ENCODE measurements at places on chromosomes 11 and 22.
A peak's percentile ranks its signal among the peaks of the same experiment; 100 is the strongest.

DNA sequence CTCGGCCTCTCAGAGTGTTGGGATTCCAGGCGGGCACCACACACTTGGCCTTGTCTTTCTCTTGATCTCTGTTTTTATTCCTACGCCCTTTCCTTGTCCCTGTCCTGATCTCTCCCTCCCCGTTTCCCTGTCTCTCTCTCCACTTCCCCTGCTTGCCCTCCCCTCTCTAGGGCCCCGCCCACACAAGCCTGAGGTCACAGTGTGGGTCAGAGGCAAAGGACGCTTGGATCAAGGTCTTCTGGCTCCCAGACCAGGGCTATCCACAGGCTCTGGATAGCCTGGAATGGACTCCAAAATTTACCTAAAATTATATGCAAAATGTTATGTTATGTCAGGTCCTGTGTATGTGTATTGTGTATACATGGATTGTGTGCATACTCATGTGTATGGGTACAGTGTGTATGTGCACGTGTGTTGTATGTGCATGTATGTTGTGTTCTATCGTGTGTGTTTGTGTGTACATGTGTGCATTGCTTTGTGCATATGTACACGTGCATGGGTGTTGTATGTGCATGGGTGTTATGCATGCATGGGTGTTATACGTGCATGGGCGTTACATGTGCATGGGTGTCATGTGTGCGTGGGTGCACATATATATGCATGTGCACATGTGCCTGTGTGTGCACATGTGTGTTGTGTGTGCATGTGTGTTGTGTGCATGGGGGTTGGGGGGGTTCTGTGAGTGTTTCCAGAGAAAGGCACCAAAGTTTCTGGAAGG lies 38.3 kb downstream of the TP53I11 start:
- no peak for DNase-seq

GRCh38 chr11:14384338-14384737 lies 25.4 kb upstream of the RRAS2 start:
- no peak for DNase-seq

- no peak for DNase-seq
Measured at GRCh38 chr22:50676661-50677492, 4.3 kb downstream of the SHANK3 start.

DNA sequence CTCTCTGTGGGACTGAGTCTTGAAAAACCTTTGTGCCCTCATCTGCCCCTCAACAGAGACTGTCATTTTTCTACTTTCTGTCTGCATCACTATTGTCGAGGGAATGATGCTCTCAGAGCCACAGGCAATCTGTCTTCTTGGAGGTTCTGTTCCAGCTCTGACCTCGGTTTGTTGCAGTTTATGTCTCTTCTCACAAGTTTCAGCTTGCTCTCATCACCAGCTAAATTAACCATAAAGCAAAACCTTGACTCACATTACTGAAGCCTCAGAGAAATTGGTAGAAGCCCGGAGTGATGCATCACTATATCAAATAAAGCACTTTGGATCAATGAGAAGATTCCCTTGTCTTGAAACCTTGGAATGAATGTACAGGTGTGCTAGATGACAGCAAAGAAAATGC lies 60.6 kb upstream of the BLID start:
- DNase-seq, result no peak

- no peak for DNase-seq
Measured at GRCh38 chr11:66007201-66007634, 4.6 kb upstream of the CST6 start.

GRCh38 chr11:71309611-71310010 lies 57.2 kb upstream of the SHANK2 start:
- DNase-seq, result no peak

DNA sequence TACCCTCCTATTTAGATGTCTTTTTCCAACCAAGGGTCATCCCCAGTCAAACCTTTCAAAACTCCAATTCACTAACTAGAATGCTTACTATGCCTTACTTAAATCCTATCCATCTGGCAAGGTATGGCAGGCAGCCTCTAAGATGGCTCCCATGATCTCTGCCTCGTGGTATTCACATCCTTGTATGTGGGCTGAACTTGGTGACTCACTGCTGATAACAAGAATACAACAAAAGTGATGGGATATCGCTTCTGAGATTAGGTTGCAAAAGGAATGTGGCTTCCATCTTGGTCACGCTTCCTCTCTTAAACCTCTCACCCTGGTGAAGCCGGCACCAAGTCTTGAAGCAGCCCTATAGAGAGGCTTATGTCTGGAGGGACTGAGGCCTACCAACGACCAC lies 29.6 kb upstream of the UPB1 start:
- DNase-seq, result no peak

GRCh38 chr11:74325649-74326645 lies 14.5 kb upstream of the P4HA3 start:
- peak; percentile 31 for DNase-seq

DNA sequence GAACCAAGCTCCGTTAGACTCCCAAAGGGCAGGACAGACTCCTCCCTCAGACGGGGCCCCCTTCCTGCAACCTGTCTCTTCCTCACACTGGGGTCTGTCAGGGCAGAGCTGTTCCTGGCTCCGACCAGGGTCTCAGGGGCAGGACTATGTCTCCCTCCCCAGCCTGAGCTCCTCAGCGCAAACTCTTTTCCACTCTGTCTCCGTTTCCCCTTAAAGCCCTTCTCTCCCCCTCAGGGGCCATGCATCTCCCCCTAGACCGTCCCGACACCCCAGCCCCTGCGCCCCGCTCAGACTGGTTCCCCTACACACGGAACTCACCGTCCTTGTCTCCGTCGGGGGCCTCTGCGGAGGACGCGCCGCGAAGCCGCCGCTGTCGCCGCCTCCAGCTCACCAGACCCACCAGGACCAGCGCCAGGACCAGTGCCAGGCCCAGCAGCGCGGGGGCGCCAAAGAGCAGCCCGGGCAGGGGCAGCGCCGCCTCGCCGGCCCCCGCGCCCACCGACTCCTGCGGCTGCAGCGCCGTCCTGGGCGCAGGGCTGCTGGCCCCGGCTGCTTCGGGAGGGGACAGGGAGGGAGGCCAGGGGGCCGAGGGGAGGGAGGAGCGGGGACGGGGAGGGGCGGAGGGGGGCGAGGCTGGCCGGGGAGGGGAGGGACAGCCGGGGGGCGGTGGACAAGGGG lies 684 bp downstream of the TNFRSF13C start:
- DNase-seq, result peak; percentile 32

DNA sequence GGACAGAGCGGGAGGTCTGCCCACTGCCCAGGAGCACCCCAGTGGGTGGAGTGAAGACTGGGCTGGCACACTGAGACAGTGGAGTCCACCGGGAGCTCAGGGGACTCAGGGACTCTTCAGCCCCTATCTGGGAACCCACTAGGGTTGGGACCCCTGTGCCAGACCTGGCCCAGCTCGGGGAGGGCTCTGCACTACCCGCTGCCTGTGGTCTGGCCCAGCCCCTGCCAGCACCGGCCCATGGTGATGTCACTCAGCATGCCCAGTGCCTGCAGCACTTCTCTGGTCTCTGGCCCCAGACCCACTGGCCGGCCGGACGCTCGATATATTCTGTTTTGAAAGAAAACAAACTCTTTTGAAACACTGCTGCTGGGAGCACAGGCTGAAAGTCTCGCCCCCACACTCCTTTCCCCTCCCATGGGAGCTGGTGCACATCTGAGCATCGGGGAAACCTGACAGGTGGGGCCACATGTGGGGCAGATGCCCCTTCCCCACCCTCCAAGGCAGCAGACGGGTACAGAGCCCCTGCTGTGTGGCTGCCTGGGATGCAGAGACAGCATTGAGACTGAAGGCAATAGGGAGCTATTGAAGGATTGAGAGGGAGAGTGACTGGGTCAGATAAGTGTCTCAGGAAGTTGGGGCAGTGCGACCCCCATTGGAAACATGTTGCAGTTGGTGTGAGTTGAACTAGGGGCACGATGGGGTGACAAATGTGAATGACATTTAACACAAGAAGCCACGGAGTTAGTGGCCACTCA lies 62.9 kb downstream of the MYEOV start:
- no peak for DNase-seq

DNA sequence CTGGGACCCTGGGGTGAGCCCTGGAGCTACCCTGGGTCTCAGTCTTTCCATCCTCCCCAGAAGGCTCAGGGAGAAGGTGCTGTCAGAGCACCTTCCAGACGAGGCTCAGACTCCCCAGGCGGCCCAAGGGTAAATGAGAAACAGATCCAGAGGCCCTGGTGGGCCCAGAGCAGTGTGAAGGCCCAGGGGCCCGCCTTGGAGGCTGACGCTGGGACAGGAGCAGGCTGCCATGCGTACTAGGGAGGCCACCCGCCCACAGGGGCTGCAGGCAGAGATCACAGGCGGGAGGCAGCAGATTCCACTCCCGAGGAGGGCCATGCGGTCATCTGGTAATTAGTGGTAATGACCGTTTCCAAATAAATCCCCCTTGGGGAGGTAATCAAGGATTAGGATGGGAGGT lies 5.2 kb downstream of the WNT11 start:
- DNase-seq, result no peak

- DNase-seq, result no peak
Measured at GRCh38 chr11:78474451-78474850, 56.8 kb upstream of the GAB2 start.

- no peak for DNase-seq
Measured at GRCh38 chr11:30938171-30938570, 352.0 kb upstream of the MPPED2 start.

DNA sequence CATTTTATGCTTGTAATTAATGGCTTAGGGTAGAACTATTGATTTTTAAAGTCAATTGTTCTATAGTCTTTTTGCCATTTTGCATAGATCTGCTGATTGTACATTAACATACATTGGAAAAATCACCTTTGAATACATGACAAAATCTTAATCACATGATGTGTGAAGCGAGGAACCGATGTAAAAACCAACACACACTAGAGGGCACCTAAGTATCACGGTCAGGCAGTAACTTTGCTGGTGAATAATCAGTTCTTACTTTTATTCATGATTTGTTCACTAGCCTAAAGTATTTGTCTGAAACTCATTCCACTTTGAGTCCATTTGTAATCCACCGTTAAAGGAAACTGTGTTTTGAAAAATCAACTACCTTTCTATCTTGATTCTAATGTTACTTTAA lies 28.2 kb downstream of the JHY start:
- peak; percentile 69 for DNase-seq

DNA sequence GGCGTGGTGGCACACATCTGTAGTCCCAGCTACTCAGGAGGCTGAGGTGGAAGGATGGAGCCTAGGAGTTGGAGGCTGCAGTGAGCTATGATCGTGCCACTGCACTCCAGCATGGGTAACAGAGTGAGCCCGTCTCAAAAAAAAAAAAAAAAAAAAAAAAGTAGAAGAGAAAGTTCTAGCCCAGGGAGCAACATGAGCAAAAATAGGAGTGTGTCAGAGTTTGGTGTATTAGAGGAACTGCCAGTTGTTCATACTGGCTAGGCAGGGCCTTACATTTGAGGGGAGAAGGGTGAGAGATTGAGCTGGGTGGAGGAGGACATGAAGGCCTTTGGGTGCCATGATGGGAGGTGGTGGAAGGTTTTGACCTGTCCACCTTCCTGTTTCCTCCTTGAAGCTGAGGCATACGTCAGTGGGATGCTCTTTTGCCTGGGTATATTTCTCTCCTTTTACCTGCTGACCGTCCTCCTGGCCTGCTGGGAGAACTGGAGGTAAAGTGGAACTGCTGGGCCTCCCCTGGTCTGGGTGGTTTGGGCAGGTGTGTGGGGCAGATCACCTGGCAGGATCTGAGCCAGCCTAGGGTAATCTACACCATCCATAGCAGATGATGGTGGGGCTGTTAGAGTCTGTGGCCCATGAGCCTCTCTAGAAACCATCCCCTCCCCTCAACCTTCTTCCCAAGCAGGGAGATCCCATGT lies 7.3 kb downstream of the SIDT2 start:
- DNase-seq, result no peak

GRCh38 chr22:32569956-32570355 lies 95.3 kb downstream of the FBXO7 start:
- DNase-seq, result no peak

DNA sequence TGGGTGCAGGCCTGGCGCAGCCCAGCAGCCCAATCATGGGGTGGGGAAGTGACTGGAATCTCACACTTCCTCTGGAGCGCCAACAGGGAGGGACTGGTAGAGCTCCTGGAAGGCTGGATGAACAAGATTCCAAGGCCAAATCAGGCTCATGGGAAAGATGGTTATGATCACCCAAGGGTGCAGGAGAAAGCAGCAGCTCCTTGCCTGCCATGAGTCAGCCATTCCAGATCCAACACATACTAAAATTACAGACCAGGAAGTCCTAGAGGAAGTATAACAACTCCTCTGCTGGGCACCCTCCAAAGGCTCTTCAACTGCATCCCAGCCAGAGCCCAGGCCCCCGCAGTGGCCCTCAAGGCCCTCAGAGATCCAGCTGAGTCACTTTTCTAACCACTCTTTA lies 427.3 kb downstream of the TENM4 start:
- DNase-seq, result no peak

DNA sequence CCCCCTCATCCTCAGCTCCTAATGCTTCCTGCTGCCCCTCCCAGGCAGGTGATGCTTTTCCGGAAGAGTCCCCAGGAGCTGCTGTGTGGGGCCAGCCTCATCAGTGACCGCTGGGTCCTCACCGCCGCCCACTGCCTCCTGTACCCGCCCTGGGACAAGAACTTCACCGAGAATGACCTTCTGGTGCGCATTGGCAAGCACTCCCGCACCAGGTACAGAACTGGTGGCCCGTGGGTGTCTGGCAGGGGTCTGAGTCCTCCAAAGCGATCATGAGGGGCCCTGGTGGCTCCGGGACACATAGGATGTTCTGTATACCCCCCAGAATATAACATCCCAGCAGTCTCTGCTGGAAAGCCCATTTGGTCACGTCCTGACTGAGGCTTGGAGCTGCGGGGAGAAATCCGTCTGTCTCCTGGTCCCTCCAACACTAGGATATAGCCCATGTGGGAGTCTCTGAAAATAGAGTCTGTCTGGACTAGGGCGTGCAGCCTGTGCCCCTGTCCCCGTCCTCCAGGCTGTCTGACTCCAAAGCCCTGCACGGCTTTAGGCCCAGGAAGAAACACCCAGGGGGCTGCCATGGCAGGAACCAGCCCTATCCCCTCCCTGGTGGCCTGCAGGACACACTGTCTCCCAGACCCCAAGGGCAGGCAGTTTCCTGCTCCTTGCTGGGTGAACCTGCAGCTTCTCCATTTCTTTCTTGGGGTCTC lies 9.1 kb downstream of the F2 start:
- DNase-seq, result no peak

- DNase-seq, result peak; percentile 40
Measured at GRCh38 chr11:17475666-17476316, 854 bp downstream of the ABCC8 start.

- DNase-seq, result no peak
Measured at GRCh38 chr22:29332886-29333496, 17.5 kb upstream of the RASL10A start.

- no peak for DNase-seq
Measured at GRCh38 chr22:49415151-49415951, 412.3 kb downstream of the BRD1 start.

- DNase-seq, result no peak
Measured at GRCh38 chr11:78341841-78342240, 75.8 kb downstream of the GAB2 start.

DNA sequence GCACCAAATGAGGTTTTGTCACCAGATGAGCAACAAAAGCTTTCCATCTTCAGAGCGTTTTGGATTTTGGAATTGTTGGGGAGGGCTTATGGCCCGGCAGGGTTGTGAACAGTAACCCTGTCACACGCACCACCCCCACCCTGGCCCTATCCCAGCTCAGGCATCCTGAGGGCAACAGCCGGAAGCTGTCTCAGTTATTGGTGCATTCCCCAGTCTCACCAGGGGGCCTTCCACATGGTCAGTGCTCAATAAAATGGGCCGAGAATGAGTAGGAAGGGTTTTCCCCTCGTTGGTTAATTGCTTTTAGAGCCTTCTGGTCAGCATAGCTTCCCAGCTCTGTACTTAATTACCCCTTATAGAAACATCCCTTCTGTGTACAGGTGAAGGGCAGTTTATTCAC lies 46.0 kb downstream of the LRP5 start:
- no peak for DNase-seq

GRCh38 chr11:59523541-59523940 lies 12.2 kb downstream of the OR4D9 start:
- no peak for DNase-seq

Measured in NCI-H1105 treated with DMSO at 0.1 percent for 48 hours (cell line).